Ammon's horn (tissue), 1 donor: ENCODE measurements at places on chromosomes 11 and 22.

DNA sequence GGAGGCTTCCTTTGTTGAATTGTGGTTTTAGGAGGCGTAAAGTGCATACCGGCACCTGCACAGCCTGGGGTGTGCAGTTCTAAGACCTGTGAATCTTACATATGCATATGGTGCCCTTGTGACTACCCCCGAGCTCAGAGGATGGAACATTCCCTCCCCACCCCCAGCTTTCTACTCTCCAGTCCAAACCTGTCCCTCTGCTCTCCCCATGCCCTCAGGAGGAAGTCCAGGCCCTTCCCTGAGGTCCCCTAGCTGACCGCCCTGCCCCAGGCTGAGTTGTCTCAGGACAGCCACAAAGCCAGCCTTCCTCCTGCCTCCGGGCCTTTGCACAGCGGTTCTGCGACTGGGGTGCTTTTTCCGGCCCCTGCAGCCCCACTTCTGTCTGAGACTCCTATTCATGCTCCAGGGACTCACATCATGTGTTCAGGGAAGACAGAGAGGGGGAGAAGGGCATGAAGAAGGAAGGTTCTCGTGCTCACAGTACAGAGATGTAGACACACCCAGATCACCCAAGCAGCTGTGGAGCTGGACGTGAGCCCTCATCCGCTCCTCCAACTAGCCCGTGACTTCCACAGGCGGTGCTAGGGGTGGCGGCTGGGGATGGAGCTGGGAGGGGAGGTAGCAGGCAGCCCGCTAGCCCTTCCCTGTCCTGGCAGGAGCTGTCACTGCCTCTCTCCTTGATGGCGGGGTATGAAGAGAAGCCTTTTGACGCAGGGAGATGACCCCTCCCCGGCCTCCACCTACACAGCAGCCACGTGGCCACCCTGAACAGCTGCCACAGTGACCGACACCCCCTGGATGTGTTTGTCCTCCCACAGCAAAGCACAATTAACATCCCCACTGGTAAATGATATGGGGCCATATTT lies 50.8 kb downstream of the FLRT1 start:
- DNase-seq: peak; percentile 69

- DNase-seq: no peak
These were observed 9.6 kb downstream of the P2RY2 start for GRCh38 chr11:73227571-73228211.

- DNase-seq: no peak
These were observed 19.8 kb downstream of the GVQW3 start for GRCh38 chr11:76400967-76401366.

- DNase-seq: no peak
These were observed 34.2 kb downstream of the TCF20 start for GRCh38 chr22:42236268-42236667.

GRCh38 chr11:74680035-74680671 lies 51.1 kb downstream of the CHRDL2 start:
- no peak for DNase-seq

DNA sequence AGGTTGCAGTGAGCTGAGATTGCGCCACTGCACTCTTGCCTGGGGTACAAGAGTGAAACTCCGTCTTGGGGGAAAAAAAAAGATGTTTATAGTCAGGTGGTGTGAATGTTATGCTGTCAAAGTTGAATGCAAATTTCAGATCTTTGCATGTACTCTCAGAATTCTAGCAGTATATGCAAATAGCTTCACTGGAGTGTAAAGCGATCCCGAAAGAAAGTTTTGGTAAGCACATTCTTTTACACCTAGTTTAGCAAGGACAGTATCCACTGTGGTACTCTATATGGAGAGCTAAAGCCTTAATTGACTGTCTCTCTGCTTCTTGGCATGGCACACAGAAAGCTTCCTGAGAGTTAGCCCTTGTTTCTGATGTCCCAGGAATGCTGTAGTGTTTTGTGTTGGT lies 4.0 kb downstream of the JAM3 start:
- no peak for DNase-seq

- DNase-seq: no peak
These were observed 15.0 kb upstream of the GNB1L start for GRCh38 chr22:19869497-19870152.

GRCh38 chr11:104688731-104689130 lies 209.5 kb downstream of the CASP12 start:
- no peak for DNase-seq

- no peak for DNase-seq
These were observed 12.4 kb upstream of the TEF start for GRCh38 chr22:41369424-41369745.

- peak; percentile 63 for DNase-seq
These were observed 12.2 kb upstream of the OR52D1 start for GRCh38 chr11:5476186-5476819.

GRCh38 chr11:105767931-105768330 lies 158.1 kb downstream of the GRIA4 start:
- DNase-seq: peak; percentile 15

- DNase-seq: no peak
These were observed 489 bp downstream of the NUP98 start for GRCh38 chr11:3796801-3797328.

DNA sequence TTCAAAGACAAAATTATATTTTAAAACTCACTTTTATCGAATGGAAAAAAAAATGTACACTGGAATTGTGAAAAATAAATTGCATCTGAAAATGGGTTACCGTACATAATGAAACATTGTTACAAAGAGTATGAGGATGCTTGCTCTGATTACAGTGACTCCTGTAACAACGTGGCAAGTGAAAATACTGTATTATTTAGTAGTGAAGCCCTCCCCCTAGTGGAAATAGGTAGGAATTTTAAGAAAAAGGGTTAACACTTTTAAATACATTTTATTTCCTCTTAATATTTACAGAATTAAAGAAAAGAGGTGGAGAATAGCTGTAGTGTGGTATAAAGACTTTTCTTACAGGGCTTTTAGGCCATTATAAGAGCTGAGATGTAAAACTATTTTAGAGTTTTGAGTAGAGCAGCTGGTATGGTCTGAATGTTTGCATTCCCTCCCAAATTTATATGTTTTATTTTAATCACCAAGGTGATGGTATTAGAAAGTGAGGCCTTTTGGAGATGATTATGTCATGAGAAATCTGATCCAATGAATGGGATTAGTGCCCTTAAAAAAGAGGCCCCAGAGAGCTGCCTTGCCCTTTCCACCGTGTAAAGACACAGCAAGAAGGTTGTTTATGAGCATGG lies 25.2 kb downstream of the FAM76B start:
- DNase-seq: peak; percentile 52

DNA sequence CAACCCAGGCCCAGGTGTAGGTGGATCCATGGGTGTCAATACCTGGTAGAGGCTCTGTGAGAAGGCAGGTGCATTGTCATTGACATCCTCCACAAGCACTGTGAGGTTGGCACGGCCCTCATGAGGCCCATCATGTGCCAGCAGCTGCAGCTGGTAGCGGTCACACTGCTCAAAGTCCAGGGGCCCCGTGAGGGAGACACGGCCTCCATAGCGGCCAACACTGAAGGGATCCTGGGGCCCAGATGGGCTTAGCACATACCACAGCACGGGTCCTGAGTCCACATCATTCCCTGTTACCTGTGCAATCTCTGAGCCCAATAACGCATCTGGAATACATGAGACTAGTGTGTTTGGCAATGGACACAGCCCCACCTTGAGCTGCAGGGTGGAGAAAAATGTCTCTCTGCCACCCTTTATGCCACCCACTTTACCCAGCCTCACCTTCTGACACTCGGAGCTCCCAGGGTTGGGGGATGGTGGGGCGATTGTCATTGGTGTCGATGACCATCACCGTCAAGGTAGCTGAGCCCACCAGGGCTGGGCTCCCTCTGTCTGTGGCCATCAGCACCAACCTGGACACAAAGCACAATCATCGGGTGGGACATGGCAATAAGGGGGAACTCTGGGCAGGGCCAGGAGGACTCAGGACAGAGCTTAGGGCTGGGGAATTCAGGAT lies 6.1 kb upstream of the TPP1 start:
- DNase-seq: no peak

DNA sequence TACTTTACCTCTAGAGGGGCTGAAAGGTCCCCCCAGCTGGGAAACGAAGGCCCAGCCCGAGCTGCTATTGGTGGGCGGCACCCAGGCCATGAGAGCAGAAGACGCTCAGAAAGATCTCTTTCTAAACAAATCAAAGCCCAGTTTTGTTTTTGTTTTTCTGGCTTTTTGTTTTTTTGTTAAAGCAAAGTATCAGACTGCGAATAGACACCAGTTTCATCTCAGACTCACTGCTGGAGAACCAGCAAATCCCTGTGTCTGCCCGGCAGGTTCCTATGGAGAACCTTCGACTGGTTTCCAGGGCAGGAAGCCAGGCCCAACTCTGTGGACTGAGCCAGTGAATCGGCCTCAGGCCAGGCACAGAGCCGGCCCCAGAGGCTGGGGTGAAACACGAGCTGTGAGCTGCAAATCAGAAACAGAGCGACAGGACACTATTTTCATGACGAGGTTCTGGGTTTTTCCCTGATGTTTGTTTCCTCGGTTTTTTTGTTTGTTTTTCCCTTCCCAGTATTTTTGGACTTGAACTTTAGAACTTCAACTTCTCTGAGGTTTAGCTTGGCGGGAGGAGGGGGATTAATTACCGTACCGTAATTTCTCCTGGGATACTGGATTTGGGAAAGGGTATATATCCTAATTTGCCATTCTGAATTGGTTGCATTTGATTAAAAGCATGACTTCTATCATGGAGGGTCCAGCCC lies 16.0 kb upstream of the B4GALNT4 start:
- peak; percentile 81 for DNase-seq

DNA sequence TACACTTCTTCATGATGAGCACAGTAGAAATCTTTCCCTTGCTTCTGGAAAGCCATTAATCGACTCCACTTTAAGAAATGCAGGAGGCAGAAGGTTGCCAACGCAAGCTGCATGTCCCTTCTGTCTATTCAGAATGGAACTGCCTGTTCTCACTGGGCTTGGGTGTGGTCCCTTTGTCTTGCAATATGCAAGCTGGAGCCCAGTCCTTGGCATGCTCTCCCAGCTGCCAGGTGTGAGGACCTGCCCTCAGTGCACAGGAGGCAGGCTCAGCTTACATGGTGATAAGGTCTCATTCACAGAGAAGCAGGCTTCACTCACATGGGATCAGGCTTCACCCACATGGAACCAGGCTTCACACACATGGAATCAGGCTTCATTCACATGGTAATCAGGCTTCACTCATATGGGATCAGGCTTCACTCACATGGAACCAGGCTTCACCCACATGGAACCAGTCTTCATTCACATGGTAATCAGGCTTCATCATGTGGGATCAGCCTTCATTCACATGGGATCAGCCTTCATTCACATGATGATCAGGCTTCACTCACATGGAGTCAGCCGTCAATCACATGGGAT lies 59.2 kb upstream of the USP47 start:
- no peak for DNase-seq

DNA sequence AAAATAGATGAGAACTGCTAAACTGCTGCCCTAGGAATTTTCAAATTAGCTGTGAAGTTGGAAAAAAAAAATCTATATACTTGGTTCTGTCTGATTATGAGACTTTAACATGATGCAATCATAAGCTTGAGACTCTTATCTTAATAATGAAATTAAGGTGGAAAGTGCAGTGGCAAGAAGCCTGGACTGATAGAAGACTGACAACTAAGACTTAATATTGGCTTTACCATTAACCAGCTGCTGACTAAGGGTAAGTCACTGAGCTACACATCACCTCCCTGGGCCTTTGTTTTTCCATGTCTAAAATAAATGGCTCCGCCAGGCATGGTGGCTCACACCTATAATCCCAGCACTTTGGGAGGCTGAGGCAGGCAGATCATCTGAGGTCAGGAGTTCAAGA lies 56.9 kb downstream of the SLC35F2 start:
- no peak for DNase-seq

- no peak for DNase-seq
These were observed 14.2 kb upstream of the APOA1 start for GRCh38 chr11:116851626-116852025.

GRCh38 chr22:47027766-47028165 lies 265.3 kb downstream of the TBC1D22A start:
- DNase-seq: no peak

GRCh38 chr11:119154178-119154577 lies 5.3 kb downstream of the ABCG4 start:
- no peak for DNase-seq

DNA sequence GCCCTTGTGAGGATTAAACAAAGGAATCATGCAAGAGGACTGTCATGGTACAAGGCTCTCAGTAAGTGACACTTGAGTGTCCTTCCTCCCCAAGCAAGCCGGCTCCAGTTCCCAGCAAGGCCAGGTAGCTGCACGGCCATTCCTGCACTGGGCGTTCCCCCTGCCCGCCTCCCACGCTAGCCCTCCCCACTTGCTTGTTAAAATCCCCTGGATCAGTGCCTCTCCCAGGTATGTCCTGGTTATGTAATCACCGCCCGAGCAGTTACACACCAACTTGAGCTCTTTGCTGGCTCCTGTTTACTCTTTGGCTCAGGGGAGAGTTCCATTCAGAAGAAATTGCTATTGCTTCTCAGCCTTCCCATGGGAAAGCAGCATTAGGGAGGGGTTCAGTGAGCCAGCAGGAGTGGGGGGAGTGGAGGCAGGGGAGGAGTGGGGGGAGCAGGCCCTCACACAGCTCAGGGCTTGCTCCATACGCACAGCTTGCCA lies 19.4 kb upstream of the MYEOV start:
- no peak for DNase-seq

GRCh38 chr11:118154641-118155040 lies 2.0 kb upstream of the SCN4B start:
- DNase-seq: no peak

DNA sequence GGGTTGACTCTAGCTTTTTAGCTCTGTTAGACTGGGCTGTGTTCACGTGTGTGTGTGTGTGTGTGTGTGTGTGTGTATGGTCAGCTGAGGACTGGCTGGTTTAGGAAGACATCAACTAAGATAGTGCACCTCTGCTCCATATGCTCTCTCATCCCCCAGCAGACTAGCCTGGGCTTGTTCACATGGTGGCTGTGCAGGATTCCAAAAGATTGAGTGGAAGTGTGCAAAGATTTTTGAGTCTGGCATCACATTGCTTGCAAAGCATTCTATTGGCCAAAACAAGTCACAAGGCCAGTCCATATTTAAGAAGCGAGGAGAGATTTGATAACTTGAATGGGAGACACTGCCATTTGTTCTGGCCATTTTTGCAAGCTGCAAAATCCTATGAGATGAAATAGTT lies 79.7 kb upstream of the C11orf87 start:
- no peak for DNase-seq

GRCh38 chr11:109998921-109999320 lies 94.3 kb upstream of the ZC3H12C start:
- DNase-seq: peak; percentile 56
